ENCODE measurements at places on chromosomes 4 and X.

GRCh38 chr4:175440786-175441185 is 371.3 kb downstream of the GPM6A start:
- DNase-seq = no peak

DNA sequence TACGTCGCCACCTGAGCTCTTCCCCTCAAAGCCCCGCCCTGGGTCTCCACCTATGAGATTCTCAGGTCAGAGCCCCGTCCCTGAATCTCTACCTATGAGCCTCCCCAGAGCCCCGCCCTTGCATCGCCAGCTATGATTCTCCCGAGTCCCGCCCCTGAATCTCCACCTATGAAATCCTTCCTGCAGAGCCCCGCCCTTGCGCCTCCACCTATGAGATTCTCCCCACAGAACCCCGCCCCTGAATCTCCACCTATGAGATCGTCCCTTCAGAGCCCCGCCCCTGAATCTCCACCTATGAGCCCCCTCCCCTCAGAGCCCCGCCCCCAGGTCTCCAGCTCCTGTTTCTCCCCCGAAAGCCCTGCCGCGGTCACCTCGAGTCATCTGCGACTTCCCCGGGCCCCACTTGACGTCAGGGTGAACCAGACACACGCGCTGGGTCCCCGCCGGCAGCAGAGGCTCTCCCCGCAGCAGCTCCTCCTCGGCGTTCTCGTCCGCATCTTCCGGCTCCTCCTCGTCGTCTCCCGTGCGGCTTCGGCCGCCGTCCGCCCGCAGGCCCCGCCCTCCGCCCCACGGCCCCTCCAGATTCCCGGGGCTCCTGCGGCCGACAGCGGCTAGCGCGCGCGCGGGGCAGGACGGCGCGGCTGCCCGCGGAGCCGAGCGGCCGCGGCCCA is 393 bp downstream of the GTPBP6 start:
- peak; percentile 97 for DNase-seq

DNA sequence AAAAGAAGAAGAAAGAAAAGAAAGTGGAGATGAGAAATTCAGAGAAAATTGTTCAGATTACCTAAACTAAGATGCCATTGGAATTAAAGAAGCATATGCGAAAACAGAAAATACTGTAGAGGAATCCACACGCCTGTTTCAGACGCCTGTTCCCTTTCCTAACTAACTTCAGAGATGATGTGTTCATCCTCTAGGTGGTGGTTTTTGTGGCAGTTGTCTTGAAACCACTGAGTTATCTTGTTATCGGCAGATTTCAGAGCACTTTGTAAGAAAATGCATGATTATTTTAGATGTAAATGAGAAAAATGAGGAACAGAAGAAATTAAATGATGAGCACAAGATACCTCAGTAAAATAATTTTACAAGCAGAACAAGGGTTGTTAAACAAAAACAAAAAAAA is 48.3 kb downstream of the FUNDC1 start:
- DNase-seq = no peak

- DNase-seq = no peak
Measured at GRCh38 chr4:3680656-3681055, 85.5 kb upstream of the ADRA2C start.

- DNase-seq = no peak
Measured at GRCh38 chr4:143641361-143641760, 59.1 kb downstream of the FREM3 start.

GRCh38 chr4:13240066-13240465 is 244.1 kb downstream of the RAB28 start:
- no peak for DNase-seq

- no peak for DNase-seq
Measured at GRCh38 chr4:94941706-94942105, 184.0 kb downstream of the BMPR1B start.

DNA sequence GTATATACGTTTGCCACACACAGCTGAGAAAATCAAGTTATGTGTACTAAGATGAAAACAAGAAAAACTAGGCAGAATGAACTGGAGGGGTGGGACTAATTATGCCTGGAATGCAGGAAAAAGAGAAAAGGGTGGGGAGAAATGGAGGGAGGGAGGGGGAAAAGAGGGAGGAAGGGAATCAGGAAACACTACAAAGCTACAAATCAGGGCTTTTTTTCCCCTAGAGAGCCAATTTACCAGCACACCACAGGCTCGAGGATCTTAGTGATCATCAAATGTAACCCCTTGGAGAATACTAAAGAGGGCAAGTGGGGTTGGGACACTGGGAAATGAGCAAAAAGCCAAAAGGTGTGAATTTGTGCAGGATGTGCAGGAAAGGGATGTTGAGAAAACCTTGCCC is 451.9 kb downstream of the SMARCA1 start:
- no peak for DNase-seq

- DNase-seq = no peak
Measured at GRCh38 chr4:168383510-168383909, 65.0 kb upstream of the DDX60 start.

- no peak for DNase-seq
Measured at GRCh38 chr4:169921732-169922131, 104.5 kb downstream of the MFAP3L start.

DNA sequence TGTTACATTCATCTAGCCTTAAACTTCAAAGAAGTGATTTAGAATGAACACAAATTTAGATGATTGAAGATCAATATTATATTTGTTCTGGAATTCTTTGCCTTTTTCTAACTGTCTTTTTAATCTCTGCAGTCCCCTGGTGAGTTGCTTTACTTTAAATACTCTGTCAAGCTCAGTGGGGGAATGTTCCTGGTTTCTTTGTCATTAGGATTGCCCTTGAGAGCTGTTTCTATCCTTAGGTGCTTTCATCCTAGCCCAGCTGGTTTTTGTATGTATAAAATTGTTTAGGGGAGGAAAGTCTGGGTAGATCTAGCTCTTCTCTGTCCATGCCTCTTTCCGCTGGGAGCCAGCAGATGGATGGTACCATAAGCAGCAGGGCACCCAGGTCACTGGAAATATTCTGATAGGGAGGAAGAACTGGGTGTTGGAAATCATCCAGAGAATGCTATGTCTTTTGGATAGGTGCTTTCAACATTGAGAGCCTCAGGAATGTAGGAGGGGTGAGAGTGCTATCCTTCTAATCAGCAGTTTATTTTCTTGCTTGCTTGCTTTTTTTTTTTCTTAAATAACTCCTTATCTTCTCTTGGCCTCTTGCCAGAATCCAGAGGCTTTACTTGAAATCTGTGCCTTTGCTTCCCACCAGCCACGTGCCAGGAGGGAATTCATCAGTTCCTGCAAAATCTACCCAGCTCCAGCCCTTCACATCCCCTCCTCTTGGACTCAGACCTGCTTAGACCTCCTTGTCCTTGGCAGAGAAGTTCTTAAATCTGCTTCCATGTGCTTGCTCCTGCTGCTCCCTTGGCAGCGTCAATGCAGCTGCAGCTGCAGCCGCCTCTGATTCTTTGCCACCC is 215.3 kb upstream of the ANXA3 start:
- no peak for DNase-seq

DNA sequence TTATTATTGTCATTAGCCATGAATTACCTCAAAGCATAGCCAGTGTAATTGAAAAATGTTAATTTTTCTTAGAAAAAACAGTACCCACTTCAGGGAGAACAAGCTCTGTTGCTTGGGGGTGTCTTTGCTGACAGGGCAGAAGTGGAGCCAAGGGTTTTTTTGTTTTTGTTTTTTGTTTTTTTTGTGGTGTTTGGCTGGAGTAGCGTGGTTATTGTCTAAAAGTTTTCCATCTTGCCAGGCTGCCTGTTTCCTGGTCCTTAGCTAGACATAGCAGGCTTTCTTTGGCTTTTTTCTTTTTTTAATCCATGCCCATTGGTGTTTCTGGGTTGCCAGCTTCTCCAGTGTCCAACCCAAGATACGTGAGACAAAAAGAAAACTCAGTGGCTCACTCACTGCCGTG is 61.5 kb downstream of the CASP3 start:
- DNase-seq = no peak

GRCh38 chr4:53963781-53964180 is 100.6 kb downstream of the CHIC2 start:
- DNase-seq = no peak

GRCh38 chr4:22456291-22456690 is 59.6 kb downstream of the ADGRA3 start:
- no peak for DNase-seq

DNA sequence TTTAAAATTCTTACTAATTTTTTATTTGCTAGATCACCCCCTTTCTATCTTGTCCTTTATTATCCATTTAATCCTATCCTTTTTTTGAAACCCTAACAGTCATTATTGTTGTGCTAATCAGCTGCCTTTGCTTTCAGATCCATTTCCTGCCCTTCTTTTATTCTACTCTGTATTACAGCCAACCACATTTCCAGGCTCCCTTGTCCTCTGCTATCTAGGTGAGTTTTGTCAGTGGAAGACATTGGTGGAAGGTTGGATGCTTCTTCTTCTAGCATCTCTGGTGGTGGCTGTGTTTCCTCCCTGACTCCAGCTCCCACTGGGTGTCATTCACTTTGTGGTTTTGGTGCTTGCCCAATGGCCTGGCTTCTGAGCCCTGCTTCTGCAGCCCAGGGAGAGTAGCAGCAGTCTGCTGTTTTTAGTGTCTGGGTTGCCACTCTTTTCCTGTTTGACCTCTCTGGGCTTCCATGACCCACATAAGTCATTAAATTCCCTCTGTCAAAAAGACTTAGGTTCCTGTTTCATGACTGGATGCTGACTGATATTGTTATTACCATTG is 225.2 kb upstream of the PGRMC2 start:
- DNase-seq = no peak

DNA sequence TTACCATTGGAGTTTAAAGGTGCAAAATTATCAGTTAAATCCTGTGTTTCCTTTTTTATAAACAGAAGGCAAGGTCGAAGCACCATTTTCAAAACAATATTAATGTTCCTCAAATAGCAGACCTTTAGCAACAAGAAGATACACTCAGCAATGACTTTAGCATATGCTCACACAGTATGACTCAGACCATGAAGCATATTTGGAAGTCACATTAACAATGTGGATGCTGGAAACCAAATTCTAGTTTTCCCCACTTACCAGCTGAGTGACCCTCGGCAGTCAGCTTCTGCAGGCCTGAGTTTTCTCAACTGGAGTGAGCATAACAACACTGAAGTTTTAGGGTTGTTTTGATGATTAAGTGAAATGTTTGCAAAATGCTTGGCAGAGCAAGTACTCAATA is 130.5 kb downstream of the ANK2 start:
- no peak for DNase-seq

DNA sequence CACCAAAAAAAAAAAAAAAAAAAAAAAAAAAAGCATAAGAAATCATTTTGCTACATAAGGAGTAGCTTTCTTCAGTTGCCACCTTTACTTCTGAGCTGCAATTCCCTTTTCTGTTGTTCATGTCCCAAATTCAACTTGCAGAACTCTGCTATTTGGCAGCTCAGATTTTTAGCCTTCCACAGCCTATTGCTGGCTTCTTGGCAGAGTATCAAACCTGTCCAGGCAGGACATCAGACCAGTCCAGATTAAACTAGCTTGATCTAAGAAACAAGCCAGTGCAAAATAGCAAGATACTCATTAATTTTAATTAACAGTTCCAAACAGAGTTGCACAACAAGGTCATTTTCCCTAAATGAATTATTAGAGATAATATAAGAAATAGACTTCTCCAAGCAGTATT is 123.6 kb upstream of the NR3C2 start:
- DNase-seq = no peak

- DNase-seq = peak; percentile 18
Measured at GRCh38 chr4:121397941-121398601, 17.3 kb upstream of the QRFPR start.

All from epithelial cell of prostate (primary cell).